GM12892 (cell line): ENCODE measurements at places on chromosomes 6 and 20.
A peak's percentile ranks its signal among the peaks of the same experiment; 100 is the strongest.

DNA sequence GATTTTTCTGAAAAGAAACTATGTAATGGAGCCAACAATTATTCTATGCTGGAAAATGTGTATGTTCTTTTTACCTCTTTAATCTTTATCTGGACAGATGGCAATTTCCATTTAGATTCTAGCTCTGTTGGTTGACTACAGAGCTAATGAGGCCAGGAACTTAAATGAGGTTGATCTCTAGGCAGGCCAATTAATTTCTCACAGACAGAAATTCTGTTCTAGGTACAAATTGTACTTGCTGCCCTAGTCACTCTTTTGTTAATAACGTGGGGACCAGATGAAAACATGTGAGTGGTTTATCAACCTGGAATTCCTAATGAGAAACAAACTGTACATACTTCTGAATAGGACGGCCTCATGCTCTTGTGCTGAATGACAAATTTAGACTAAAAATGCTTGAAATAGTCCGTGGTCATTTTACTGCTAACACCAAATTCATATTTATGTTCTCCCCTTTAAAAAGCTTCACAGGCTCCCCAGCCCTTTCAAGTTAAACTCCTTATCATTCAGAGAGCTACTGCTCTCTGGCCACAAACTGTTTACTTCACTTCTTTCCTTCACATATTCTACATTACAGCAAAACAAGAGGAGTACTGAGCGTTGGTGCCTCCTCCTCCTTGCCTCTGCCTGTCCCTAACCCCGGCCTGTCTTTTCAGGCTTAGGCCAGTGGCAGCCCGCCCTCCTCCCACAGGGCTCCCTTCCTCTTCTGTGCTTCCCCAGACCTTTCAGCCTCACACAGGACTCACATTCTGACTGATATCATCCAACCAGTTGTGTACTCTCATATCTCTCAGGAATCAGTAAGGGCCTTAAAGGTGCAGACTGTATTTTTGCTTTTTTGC is 41.4 kb downstream of the DTNBP1 start:
- DNase-seq: peak; percentile 8

- no peak for DNase-seq
These were observed 1108.2 kb upstream of the GJE1 start for GRCh38 chr6:141024526-141024925.

DNA sequence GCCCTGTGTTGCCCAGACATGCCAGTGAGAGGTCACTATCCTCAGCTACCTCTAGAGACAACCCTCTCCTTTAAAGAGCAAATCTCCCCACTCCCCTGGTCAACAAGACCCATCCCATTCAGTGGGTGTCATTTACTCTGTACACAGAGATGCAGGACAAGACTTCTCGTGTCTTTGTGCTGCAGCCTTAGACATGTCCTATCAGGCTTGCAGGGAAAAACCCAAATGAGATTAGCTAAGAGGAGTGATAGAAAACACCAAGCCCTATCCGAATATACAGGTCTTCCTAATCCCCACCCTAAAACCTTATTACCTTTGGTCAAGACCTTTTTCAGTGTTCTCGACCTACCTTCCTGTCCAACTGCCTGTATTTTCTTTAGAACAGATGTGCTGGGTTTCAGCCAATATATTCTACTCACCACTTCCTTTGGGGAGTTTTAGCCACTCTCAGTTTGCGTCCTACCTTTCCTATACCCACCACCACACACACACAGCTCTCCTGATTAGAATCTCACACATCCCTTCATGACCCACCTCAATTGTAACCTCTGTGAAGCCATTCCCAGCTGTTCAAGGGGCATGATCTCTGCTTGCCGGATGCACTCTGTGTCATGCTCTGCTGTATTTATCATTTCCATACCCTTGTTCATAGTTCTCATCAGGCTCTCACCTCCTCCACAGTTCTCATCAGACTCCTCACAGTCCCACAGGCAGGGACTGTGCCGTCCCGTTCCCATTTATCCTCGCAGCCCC is 39.7 kb downstream of the TRAM2 start:
- DNase-seq: no peak

- DNase-seq: peak; percentile 19
These were observed 70.2 kb downstream of the RIN2 start for GRCh38 chr20:19828232-19828631.

DNA sequence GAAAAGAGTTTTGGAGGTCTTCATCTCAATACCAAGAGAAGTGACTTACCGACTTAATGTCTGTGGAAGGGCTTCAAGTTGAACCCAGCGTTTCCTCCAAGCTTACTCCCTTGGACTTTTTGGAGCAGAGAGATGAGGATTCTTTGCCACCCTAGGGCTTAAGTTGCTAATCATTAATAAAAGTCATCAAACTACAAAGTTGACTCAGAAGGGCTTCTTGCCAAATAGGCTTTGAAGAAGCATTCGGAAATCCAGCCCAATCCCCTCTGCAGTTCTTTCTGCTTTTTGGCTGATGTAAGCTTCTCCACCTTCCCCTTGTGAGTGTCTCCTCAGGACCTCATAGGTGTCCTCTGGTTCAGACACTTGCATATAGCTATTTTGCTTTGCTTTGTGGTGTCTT is at the start of gene SLC17A3:
Gene SLC17A3, minus strand, starts transcription at position 126 of the 400 bp plus-strand sequence. CDS start 5,856 bp downstream, outside the sequence.
- no peak for DNase-seq
